ENCODE measurements at places on chromosomes 7 and 10. TPM values are rescaled to one million over a fixed set of nuclear protein-coding genes. Genes with fewer than 3 reads are reported as not detected.
A peak's percentile ranks its signal among the peaks of the same experiment; 100 is the strongest.

Gene CDHR3
- total RNA-seq = 2.3 TPM

DNA sequence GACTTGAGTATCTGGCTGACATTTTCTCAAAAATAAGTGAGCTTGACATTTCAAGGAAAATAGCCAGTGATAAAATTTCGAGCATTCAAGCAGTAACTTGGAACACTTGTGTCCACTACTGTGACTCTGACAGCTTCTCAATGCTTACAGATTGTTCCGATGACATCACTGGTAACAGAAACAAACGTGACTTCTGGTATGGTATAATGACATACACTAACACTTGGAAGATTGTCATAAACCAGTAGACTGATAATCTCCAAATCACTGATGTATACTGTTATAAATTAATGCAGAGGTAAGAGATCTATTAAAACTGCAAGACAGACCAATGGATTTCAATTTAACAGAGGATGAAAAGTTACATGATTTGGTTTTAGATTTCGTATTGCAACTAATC lies 6.5 kb downstream of the MINDY3 start:
- DNase-seq = no peak

DNA sequence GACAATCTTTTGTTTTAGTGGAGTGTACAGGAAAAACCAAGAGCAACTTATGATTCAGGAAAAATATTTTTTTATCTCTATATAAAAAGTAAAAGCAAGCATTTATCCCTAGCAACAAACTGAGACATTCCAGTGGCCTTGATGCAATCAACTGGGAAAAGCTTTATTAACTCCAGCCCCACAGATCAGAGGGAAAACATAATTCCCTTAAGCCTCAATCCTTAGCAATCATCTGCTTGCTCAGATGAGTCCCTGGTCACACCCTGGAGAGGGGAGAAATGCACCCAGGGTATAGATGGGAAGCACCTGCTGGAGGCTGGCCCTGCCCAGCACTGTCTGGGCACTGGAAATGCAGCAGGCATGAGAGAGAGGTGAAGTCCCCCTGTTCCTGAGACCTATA lies 636.6 kb downstream of the TNS3 start:
- DNase-seq = no peak

DNA sequence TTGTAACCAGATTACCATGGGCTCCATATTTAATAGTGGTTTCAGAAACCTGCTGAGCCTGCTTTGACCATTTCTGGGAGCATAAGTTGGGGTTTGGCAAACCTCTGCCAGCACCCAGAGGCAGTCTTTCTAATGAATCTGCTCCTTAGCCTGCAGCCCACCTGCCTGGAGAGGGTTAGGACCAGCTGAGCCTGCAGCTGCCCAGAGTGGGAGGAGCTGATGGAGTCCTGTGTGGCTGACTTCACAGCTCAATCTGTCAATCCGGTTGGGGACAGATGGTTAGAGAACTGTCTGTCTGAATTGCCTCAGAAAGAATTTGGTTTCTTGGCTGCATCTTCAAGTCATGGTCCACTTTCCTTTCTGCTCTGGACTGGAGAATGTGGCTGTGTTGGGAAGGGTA lies 444.6 kb downstream of the NRG3 start:
- DNase-seq = no peak

GRCh38 chr10:33179067-33179466 lies 155.4 kb downstream of the NRP1 start:
- DNase-seq = no peak

DNA sequence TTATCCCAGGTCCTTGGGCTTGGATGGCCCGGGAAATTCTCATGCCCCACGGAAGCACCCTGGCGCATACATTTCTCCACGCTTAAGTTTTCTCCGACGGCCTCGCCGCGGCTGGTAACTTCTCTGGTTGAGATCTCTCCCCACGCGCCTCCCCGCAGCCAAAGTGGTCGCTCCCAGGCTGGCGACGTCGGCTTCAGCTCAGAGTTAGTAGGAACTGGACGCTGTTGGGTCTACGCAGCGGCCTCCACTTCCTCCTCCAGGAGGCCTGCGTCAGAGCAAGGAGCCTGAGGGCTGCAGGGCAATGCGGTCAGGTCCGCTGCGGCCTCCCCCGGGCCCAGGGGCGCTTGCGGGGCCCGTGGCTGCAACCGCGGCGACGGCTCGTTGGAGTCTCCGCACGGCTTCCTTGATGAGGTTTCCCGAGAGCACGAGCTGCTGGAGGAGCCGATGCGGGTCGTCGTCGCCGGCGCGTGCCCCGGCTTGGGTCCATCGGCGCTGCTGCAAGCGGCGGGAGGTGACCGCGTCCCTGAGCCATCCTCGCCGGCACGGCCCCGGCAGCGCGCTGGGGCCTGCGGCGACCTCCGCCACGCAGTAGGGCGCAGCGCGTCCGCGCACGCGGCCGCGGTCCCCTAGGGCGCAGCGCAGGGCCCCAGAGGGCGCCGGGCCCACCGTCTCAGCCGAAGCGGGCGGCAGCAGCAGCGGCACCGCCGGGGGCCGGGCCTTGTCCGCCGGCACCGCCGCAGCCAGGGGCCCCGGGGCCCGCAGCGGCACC lies 744 bp downstream of the FRAT2 start:
- DNase-seq = no peak

GRCh38 chr7:114986190-114987180 lies 64.6 kb downstream of the MDFIC start:
- no peak for DNase-seq

DNA sequence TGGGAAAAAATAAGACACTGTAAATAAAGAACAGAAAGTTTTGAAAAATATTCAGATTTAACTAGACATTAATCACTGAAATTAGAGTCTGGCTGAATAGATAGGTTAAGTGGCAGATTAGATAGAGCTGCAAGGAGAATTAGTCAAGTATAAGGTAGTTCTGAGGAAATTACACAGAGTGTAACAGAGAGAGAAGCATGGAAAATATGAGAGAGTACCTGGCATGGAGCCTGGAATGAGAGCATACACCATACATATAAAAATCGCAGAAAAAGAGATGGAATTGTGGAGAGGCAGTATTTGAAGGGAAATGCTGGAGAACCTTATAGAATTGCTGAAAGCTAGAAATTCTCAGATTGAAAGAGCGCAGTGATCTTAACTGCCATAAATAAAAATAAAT lies 46.9 kb downstream of the ZNRF2 start:
- peak; percentile 34 for DNase-seq

Gene FAM25G
- total RNA-seq = not detected

DNA sequence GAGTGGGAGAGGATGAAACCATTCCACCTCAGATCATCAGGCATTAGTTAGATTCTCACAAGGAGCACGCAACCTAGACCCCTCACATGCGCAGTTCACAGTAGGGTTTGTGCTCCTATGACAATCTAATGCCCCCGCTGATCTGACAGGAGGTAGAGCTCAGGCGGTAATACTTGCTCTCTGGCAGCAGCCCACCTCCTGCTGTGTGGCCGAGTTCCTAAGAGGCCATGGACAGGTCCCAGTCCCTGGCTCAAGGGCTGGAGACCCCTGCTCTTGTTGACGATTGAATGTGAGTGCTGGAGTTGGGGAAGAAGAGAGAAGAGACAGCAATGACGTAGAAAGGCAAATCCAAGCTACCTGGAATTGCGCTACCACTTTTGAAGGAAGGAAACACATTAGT lies 267.2 kb downstream of the TFEC start:
- DNase-seq = no peak

GRCh38 chr10:116120688-116121455 lies 152.1 kb downstream of the GFRA1 start:
- DNase-seq = no peak

Gene ITGA8
- total RNA-seq = not detected

GRCh38 chr10:22626784-22627183 lies 87.6 kb downstream of the PIP4K2A start:
- DNase-seq = no peak

Gene FKBP6
- not detected for total RNA-seq

Gene ENKUR
- total RNA-seq = not detected

GRCh38 chr7:41052736-41053135 lies 650.2 kb downstream of the INHBA start:
- DNase-seq = no peak

Gene SPDYE2
- total RNA-seq = not detected

DNA sequence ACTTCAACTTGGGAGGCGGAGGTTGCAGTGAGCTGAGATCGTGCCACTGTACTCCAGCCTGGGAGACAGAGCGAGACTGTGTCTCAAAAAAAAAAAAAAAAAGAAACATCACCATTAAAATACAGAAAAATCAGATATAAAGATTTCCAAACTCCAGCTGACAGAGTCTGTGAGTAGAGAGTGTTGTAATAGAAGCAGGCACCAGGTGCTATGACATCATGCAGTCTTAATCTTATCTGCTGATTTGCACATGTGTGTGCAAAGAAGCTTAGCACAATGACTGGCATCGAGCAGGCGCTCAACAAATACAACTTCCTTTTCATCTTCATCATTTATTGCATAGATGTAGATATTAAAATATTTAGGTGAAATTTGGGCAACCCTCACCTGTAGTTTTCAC lies 92.2 kb downstream of the PRKCQ start:
- DNase-seq = no peak

Gene SMO
- 1.8 TPM for total RNA-seq

DNA sequence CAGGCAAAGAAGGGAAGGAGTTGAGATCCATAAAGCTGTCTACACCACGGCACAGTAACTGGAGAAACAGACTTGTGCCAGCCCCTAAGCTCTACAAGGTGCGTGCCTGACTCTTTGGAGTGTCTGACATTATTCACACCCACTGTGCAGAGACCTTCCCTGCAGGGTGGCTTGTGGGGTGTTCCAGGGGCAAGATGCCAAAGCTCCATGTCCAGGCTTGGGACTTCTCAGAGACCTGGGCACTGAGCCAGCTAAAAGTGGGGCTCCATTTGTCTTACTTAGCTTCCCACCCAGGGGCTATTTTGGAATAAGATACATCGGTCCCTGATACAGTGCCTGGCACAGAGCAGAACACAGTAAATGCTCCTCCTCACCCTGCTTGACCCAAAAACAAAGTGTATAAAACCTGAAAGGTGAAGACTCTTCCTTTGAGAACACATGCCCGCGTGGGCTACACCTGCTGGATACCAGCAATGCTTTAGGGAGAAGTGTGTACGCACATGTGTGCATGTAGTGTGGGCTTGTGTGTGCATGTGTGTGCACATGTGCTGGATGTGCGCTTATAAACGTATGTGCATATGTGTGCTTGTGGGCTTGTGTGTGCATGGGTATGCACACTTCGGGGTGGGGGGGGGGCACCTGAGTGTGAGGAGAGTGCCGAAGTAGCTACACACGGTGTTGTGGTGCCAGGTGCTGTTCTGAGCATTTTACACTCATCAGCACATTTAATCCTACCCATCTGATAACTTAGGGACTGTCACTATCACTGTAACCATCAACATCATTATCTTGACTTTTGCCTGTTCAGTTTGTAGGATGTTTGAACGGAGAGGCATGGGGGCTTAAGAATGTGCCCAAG lies 143.0 kb downstream of the ARHGAP22 start:
- DNase-seq = no peak

All from LHCN-M2 (cell line).